ENCODE measurements at places on chromosomes 7 and 10. TPM values are rescaled to one million over a fixed set of nuclear protein-coding genes. Genes with fewer than 3 reads are reported as not detected.

- no peak for DNase-seq
Measured at GRCh38 chr10:82144153-82144552, 269.2 kb downstream of the NRG3 start.

DNA sequence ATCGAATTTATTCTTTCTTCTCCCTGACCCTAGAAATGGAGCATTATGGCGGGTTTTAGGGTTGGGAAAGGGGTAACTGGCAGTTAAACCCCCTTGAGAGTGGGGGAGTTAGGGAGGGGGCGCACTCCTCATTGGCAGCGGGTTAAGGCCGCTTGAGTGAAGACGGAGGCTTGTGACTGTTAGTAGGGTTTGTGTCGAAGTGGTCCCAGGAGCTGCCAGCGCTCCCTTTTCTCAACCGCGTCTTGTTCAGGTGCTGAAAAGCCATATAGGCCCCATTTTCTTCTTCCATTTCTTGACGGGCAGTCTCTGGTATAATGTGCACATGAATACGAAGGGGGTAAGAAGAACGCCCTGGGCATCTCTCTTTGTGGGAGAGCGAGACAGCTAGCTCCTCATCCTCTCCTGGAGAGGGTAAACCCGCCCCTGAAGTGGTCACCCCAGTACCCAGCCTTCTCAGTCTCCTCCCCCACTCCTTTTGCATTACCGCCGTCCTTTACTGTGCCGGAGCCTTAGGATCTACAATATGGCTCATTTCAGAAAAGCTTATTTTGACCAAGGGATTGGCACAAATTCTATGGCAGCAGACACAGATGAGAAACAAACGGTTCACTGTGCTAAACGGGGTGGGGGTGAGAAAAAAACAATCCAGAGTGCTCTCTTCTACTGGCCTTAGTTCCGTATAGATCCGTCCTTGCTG, 836 bp downstream of the KMT2E start:
- DNase-seq: no peak

DNA sequence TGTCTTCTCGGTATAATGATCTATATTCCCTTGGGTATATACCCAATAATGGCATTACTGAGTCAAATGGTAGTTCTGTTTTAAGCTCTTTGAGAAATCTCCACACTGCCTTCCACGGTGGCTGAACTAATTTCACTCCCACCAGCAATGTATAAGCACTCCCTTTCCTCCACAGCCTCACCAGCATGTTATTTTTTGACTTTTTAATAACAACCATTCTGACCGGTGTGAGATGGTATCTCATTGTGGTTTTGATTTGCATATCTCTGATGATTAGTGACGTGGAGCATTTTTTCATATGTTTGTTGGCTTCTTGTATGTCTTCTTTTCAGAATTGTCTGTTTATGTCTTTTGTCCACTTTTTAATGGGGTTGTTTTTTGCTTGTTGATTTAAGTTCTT, 33.6 kb downstream of the KIAA1217 start:
- no peak for DNase-seq

DNA sequence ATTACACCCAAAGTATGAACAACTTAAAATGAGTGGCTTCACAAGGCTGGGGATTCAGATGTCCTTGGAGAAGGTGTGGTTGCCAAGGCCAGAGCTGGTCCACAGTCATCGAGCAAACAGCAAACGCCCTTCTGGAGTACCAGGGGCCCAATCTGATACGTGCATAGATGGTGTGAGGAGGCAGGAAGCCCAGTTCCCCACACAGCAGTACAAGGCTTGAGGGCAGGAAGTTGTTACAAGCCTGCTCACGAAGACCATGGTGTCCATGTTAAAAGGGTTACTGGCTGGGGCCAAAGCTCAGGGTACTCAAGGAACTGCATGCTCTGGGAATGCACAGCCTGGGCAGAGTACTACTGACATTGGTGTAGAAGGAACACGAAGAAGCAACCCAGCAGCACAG, 4.6 kb upstream of the ANKRD26 start:
- no peak for DNase-seq

DNA sequence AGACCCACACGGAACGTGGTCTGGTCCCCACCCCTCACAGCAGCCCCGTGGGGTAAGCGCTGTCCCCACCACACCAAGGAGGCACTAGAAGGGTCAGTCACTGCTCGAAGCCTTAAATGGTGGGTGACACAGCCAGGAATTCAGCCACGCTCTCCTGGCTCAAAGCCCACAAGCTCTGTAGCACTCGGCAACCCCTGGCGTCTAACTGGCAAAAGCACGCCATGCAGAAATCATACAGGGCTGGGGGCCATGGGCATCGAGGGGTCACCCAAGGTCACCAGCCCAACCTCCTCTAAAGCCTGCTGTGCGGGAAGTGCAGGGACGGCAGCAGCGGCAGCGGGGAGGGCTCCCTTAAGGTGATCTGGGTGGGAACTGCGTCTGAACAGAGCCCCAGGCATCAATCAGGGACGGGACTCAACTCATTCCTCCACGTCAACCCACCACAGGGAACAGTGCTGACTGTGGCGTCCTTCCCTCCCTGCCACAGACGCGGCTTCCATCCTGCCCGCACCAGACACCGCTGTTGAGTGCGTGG, 7.8 kb downstream of the GPER1 start:
- no peak for DNase-seq

DNA sequence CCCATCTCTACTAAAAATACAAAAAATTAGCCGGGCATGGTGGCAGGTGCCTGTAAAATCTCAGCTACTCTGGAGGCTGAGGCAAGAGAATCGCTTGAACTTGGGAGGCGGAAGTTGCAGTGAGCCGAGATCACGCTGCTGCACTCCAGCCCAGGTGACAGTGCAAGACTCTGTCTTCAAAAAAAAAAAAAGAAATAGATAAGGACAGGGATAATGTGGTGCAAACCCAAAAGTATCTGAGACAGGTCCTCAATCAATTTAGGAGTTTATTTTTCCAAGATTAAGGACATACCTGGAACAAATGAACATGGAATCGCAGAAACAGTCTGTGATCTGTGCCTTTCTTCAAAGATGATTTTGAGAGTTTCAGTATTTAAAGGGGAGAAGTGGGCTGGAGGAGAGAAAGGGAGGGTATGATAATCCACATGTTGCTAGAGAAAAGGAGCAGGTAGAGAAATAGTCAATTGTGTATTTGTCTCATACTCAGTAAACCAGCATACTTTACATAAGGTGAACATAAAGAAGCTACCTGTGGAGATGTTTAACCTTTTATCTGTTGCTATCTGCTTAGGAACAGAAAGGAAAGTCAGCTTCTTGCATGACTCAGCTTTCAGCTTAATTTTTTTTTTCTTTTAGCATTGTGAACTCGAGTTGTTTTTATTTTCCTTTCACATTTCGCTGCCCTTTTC, 4.9 kb upstream of the MTPN start:
- no peak for DNase-seq

DNA sequence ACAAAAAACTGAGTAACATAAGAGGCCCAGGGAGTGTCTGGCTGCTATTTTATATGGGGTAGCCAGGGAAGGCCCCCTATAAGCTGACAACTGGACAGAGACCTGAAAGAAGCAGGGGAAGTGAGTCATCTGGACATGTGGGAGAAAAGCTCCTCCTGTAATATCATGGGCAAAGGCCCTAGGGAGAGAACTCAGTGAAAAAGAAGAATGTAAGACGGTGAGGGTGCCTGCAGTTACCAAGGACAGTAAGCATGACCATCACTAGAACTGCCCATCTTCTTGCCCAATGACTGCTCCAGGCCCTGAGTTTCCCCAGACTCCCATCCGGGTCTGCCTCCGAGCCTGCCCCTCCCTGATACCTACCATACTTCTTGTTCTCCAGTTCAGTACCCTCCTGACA, 2.3 kb downstream of the ELMO1 start:
- no peak for DNase-seq

- no peak for DNase-seq
Measured at GRCh38 chr7:116592445-116592844, 67.6 kb downstream of the CAV1 start.

DNA sequence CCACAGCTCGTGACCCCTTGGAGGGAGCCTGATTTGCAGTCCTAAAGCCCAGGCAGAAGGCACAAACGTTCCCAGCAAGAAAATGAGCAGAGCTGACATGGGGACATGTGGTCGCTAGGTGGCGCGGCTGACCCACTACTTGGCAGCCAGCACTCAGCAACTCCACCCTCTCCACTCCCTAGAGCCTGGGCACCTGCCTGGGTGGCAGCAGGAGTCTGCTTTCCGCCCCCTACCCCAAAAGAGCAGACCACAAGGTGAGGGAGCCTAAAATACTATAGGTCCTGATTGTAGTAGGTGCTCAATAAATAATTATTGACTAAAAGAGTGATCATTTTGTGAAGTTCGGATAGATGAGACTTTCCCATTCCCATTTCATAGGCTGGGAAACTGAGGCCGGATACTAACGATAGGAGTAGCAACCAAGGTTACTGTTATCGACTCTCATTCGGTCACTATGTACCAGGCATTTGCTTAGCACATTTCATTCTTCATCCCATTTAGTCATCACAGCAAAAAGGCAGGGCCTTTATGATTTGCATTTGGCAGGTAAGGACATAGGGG, 57.4 kb downstream of the NEUROG3 start:
- no peak for DNase-seq

GPR26 gene
- total RNA-seq: not detected

UTF1 gene
- total RNA-seq: not detected

FGFR2 gene
- 31.8 TPM for total RNA-seq

GRK5 gene
- 15.2 TPM for total RNA-seq

All from breast epithelium (tissue), 4 donors.